Glutamatergic neuron (in vitro differentiated cells): ENCODE measurements at places on chromosomes 2 and 18. TPM values are rescaled to one million over a fixed set of nuclear protein-coding genes. Genes with fewer than 3 reads are reported as not detected.

GRCh38 chr2:190571686-190572085 lies 37.2 kb upstream of the NEMP2 start:
- DNase-seq, result no peak

- DNase-seq, result no peak
Observed at GRCh38 chr18:8847900-8848299, 142.5 kb downstream of the MTCL1 start.

GRCh38 chr2:45968946-45969584 lies 317.6 kb downstream of the PRKCE start:
- DNase-seq, result no peak

DNA sequence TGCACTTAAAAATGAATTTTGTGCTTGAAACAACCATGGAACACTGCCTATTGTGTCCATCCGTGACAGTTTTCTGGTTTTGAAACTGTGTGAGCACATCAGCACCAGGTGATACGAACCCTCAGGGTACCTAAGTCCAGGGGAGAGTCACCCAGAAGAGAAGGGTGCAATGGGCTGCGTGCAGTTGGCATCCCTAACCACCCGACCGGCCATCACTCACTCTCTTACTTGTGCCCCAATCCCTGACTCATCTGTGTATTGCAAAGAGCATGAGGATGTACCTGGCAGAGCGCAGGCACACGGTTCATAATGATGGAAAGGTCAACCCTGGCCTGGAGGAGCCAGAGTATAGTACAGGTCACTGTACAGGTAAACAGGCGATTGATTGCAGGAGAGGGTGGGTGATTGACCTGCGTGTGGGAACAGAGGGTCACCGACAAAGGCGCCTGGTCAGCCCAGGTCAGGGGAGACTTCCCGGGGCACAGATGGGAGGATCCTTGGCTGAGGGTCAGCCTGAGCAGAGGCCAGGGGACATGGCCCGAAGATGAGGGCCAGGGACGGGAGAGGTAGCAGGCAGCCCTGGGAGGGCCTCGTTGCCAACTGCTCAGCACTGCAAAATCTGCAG lies 160.3 kb downstream of the SEPTIN10 start:
- no peak for DNase-seq

DNA sequence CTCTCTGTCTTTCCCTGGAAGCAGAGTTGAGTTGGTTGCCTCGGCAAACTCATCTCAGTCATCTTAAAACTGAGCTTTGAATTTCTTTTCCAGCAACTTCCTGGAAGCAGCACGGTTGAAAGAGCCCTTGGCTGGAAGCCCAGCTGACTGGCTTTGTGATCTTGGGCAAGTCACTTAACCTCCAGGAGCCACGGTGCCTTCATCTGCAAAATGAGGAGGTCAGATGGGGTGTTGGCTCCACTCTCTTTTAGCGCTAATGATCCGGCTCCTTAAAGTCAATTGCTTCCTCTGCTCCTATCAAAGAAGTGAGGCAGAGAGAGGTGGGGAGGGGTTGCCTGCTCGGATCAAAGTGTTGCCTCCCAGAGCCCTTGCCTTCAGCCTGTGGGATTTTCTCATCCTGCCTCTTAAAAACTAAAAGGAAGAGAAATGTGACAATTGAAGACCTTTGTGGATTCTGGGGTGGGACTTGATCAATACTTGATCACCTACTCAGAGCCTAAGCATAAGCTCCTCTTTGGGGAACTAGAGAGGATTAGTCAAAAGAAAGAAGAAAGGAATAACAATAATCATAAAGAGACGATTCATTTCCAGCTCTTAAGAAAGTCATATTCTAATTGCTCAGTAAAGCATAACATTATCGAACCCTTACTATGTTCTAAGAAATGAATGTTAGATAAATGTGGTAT lies 86.6 kb downstream of the MYCN start:
- DNase-seq, result no peak

- DNase-seq, result no peak
Observed at GRCh38 chr2:206708286-206708685, 9.9 kb downstream of the DYTN start.

- no peak for DNase-seq
Observed at GRCh38 chr2:100556746-100557145, 6.0 kb upstream of the PDCL3 start.

GRCh38 chr2:222442665-222443064 lies 18.3 kb downstream of the SGPP2 start:
- no peak for DNase-seq

- DNase-seq, result no peak
Observed at GRCh38 chr2:83162421-83162820, 1296.7 kb downstream of the SUCLG1 start.

- no peak for DNase-seq
Observed at GRCh38 chr2:211454679-211455078, 898.3 kb downstream of the CPS1 start.

- DNase-seq, result peak; percentile 49
Observed at GRCh38 chr18:8771930-8772329, 66.6 kb downstream of the MTCL1 start.

DNA sequence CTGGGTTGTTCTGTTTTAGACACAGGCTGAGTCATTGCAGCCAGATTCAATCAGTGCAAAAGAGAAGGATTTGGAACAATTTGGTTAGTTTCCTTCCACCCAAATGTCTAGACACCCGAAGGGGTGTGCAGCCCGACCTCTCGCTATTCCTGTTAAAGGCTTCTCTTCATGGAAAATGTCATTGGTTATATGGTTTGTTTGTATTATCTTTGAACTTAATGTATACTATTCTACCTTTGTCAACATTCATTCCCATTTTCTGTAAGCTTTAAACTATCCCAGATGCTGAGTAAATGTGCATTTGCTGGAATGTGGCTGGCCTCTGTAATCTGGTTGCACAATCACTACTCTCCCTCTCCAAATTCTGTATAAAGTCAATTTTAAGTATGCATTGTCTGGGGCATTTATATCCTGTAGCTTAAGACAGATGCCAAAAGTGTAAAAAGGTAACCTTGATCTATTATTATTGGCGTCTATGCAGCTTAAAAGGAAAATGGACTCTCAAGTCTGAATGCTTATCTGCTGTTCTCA lies 80.4 kb upstream of the RND3 start:
- no peak for DNase-seq

DNA sequence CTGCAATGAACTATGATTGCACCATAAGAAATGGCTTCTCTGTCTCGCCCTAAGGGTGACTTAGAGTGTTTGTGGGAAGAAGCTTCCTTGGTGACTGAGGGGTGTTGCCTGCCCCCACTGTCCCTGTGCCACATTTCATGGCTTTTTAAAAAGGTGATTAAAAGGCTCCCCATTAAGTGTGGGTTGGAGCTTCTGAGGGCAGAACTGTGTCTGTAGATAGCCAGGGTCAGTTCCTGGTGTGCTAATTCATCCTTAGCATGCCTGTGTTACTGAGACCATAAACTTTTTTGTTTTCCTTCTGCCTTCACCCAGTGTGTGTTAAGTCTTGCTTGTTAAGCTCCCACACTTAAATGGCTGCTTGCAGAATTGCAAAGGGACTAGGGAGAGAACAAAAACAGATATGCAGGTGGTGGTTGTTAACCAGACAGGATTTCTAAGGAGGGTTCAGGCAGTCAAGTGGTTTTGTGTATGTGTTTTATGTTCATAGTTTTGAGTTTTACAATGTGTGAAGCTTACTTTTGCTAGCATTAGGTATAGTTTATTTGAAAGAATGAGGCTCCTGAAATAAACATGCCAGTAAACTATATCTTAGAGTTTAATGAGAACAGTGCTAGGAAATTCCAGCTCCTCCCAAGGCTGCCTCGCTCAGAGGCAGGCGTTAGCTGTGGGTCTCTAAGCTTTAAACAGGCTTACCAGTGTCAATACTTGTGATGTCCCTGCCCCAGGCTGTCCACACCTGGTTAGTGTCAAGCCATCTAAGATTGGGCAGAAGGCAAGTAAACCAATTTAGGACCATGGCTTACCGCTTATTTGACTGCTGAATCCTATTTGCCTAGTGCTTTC lies 14.5 kb downstream of the CERS6 start:
- no peak for DNase-seq

- peak; percentile 55 for DNase-seq
Observed at GRCh38 chr2:219484343-219485200, 14.1 kb upstream of the GMPPA start.

- no peak for DNase-seq
Observed at GRCh38 chr2:84115173-84115857, 343.8 kb downstream of the SUCLG1 start.

DNA sequence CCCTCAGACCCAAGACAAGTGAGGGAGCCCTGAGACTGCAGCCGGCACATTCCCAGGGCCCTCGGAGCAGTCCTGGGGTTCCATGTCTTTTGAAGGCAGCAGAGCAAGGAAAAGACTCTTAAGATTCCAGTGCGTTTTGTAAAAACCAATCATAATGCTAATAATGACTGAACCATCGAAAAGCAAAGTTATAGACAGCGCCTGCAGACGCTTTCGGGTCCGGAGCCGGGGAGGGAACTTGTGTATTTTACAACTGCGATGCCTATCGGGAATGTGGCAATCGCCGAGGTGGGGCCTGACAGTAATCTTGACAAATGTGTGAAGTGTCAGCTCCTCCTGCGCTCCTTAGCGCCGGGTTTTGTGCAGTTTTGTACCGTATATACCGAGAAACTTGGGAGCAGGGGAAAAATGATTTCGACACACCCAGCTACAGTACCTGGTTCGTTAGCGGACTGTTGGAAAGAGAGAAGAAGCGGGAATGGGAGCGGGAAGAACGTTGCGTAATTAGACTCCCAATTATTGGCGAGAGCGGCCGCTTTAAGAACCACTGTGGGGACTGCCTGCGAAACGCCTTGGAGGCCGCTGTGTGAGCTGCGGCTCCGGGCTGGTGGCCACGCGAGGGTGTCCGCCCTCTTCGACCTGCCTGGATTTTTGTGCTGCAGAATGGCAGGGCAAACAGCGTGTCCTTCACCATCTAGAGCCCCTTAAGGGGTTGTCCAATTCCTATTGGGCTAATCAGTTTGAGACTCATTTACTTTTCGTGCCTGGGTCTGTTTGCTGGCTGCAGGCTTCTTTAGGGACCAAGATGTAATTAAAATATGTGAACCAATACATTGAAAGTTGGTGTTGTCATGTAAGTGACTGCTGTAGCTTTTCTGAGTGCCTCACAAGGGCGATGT lies 2.4 kb downstream of the EPAS1 start:
- peak; percentile 45 for DNase-seq

DNA sequence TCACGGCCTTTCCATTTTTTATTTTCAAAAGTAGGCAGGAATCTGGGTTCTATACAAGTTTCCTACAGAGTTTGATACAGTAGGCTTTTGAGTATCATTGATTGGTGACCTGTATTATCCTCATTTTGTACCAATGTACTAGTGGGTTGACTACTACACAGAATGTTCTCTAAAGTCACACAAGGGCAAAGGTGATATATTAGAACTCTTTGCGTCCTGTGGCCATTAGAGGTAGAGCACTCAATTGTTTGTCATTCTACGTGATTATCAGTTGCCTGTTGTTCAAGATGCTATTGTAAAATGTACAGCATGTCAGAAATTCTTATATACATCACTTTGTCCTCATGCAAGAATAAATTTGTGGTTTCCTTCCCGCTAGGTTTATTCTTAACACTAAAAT lies 24.8 kb downstream of the WDR75 start:
- DNase-seq, result no peak

DNA sequence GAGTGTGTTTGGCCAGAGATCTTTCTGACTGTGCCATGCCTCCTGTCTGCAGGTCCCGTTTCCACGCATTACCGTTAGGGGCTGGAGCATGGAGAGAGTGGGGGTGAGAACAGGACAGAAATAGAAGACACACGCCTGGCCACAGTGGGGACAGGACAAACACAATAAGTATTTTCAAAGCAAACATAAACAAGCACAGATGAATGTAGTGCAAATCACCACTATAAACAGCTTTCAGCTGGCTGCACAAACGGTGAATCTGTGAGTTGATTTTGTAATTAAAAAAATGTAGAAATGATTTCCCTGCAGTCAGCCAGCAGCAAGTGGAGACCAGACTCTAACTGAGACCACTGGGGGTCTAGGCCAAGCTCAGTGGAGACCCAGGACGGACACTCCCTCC lies 6.8 kb downstream of the KCNK3 start:
- no peak for DNase-seq

GRCh38 chr2:55720417-55720816 lies 26.8 kb upstream of the PNPT1 start:
- no peak for DNase-seq

- DNase-seq, result no peak
Observed at GRCh38 chr2:64092502-64092901, 51.7 kb downstream of the PELI1 start.

DNA sequence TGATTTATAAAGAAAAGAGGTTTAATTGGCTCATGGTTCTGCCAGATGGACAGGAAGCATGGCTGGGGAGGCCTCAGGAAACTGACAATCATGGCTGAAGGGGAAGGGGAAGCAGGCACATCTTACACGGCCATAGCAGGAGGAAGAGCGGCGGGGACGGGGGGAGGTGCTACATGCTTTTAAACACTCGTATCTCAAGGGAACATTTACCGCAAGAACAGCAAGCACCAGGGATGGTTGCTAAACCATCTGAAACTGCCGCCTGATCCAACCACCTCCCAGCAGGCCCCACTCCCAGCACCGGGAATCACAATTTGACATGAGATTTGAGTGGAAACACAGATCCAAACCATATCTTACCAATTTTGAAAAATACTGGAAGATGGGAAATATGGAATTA lies 362.8 kb downstream of the FBXO15 start:
- DNase-seq, result no peak

DNA sequence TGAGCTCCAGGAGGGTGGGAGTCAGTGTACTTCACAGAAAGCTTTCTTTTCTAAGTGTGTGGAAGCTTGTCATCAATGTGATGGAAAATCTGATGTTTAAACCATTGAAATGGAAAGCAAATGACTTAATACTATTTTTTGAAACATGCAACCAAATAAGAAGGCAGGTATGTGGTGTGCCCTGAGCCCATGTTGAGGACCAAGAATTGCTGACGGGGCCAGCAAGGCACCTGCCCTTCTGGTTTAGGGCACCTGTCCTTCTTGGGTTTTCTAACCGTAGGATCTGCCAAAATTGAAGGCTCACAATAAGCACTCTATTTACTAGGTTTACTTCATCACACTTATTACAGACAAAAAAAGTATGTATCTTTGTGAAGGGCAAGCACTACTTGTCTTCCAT lies 537.7 kb downstream of the SOCS6 start:
- DNase-seq, result no peak

- peak; percentile 58 for DNase-seq
Observed at GRCh38 chr2:73283545-73284295, 558 bp downstream of the FBXO41 start.

GRCh38 chr18:28736223-28736622 lies 559.3 kb upstream of the CDH2 start:
- DNase-seq, result no peak

Gene TRIP12
- 192 TPM for total RNA-seq

Gene RBMS1
- 142 TPM for total RNA-seq

Gene FECH
- 16.5 TPM for total RNA-seq

Gene CYP1B1
- total RNA-seq, result 3.4 TPM

Gene STK36
- 101 TPM for total RNA-seq

Gene PDCD1
- not detected for total RNA-seq

Gene SFXN5
- total RNA-seq, result 13.7 TPM

Gene SLC19A3
- 1.7 TPM for total RNA-seq

Gene LOXHD1
- total RNA-seq, result not detected

Gene FOXD4L1
- total RNA-seq, result 0.44 TPM

Gene PKP4
- 25.0 TPM for total RNA-seq

Gene ANO7
- total RNA-seq, result 2.6 TPM

Gene GAD1
- total RNA-seq, result 0.44 TPM

Gene SALL3
- 23.4 TPM for total RNA-seq

Gene FNDC4
- 15.2 TPM for total RNA-seq
